ENCODE measurements at places on chromosomes 5 and 9.

DNA sequence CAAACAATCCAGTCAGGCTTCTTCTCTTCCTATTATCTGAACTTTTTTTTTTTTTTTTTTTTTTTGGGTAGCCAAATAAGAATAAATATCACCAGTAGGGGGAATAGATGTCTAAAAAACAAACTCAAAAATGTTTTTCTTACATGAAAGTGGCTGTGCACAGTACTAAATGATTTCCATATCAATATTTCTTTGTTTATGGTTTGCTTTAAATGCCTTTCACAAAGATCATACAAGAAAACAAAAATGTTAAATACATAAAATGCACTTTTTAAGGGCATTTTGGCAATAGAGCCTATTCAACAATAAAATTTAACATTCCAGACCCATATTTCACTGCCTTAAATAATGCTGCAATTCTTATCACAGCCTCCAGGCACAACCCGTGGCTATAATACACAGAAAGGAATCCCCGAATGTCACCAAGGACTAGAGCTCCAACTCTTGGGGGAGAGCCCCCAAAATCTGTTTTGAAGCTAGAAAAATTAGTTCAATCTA is 91.1 kb upstream of the TBCA start:
- DNase-seq, result peak; percentile 27

GRCh38 chr5:157100140-157100679 is 8.6 kb downstream of the HAVCR2 start:
- peak; percentile 61 for DNase-seq

GRCh38 chr5:12592228-12592627 is 688.0 kb upstream of the CTNND2 start:
- DNase-seq, result no peak

DNA sequence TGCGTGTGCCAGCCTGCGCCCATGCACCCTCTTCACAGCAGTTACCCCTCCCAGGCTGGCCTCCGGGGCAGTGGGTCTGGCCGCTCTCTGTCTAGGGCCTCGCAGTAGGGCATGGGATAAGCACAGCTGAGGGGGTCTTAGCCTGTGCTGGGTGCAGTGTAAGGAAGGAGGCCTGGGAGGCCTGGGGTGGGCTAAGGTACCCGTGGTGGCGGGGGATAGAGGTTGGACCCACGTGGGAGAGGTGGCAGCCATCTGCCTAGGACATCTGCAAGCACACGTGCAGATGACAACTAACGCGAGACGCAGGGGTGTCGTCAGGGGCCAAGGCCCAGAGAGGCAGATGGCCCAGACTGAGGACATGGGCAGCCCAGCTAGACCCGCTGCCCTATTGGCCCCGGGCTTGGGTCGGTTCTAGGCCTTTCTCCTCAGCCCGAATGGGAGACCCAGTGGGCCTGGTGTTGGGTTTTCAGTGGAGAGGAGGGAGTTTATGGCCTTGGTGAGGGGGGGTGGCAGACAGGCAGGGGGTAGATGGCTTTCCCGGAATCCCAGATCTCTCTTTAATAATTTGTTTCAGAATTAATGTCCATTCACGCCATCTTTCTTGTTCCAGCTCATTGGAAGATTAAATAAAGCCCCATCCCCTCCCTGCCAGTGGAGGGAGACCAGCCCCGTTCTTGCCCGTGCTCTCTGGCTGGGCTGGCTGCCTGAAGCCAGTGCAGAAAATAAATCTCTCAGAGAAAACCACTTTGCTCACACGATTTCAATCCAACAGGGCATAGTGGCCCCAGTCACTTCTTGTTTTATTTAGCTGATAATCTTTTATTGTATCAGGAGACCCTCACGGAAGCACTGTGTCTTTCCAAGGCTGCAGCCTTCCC is 154.2 kb downstream of the GAPVD1 start:
- DNase-seq, result no peak

GRCh38 chr9:128394379-128395168 is 23.4 kb downstream of the URM1 start:
- no peak for DNase-seq

DNA sequence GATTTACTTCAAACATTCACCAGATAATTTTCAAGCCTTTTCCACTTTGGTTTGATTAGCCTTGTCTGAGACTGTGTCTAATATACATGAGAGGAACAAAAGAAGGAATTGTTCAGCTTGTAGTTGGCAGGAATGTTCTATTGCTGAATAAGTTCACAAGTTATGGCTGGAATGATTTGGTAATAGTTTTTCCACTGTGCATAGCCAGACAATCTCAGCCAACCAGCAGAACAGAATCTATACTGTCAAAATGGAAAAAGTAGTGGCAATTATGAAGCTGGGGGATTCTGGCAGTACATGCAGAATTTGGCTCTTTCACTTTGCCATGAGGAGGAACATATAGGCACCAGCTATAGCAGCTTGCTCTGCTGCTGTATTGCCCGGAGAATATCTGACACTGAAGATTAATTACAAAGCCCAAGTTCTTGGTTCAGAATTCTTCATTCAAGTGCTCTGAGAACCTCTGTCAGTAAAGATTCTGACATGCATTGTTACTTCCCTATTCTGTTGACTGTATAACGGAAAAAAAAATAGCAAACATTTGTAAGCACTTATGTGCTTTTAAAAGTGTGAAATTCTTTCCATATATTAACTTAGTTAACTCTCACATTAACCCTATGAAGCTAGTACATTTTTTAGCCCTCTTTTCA is 150.6 kb downstream of the PRR16 start:
- DNase-seq, result peak; percentile 82

- DNase-seq, result no peak
These were observed 72.1 kb upstream of the CHD1 start for GRCh38 chr5:99000876-99001275.

DNA sequence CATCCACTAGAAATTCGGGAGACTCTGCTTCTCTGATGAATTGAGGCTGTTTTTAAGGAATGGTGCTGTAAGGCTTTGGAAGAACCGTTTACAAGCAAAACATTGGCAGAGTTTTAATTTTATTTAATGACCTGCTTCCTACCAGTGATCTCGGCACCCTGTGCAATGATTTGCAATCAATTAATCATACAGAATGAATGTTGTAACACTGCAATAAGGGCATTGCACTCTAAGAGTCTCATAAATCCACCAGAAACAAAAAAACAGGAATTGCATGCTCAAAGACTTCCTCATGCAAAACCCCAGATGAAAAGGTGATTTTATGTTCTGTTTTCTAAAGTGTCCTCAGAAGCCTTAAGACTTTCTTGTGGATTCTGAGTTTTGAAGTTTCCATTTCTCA is 295.7 kb downstream of the ARHGEF28 start:
- peak; percentile 57 for DNase-seq
